ENCODE measurements at places on chromosomes 16 and 17.
A peak's percentile ranks its signal among the peaks of the same experiment; 100 is the strongest.

GRCh38 chr17:71052971-71053370 lies 883.6 kb downstream of the KCNJ2 start:
- DNase-seq = no peak

GRCh38 chr16:28977703-28978662 lies 3.4 kb downstream of the SPNS1 start:
- no peak for DNase-seq

DNA sequence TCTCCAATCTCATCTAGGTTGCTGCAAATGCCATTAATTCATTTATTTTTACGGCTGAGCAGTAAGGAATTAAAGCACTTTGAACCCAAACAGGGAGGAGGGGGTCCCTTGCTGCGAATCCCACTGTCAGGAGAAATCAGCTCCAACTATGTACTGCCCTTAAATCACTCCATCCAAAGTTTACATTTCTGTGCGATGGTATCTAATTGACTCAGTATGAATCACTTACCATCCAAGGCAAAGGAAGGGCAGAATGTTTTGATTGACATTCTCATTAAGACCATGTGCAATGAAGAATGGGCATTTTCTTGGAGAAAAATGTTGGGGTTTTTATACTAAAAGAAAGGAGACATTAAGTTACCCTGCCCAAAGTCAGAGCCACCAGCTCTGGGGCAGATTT lies 47.7 kb upstream of the XYLT1 start:
- DNase-seq = no peak

DNA sequence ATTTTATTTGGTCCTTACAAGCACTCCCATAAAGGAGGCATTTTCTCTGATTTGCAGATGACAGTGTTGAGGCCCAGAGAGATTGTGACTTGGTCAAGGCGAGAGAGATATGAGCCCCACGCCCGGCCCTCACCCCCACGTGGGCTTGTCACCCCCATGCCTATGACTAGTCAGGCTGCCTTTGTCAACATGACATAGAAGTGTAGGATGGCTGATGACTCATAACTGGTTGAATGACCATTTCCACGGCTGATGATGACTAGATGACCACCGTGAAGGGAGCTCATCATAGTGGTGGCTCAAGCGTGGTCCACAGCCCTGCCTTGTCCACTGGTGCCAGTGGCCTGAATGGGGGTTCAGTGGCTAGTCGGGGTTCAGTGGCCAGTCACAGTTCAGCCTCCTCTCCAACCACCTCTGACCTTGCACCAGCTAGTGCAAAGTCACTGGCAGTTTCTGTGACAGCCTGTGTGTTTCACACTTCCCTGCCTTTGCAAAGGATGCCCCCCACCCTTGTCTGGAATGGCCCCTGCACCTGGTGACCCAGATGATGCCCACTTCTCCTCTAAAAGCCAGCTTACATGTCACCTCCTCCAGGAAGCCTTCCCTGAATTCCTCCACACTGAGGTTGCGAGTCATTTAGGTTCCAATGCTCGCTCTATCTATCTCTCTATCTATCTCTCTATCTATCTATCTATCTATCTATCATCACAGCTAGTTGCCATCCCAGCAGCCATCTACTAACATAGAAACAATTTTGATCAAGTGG lies 3.8 kb upstream of the WSCD1 start:
- no peak for DNase-seq

- no peak for DNase-seq
Measured at GRCh38 chr17:81482673-81483072, 29.9 kb downstream of the ACTG1 start.

- DNase-seq = peak; percentile 11
Measured at GRCh38 chr17:54968988-54969332, 395 bp downstream of the STXBP4 start.

- no peak for DNase-seq
Measured at GRCh38 chr17:75342996-75343395, 53.8 kb upstream of the SLC25A19 start.

GRCh38 chr16:28279006-28279405 lies 13.3 kb upstream of the SBK1 start:
- no peak for DNase-seq

GRCh38 chr17:44007346-44008204 lies 3.2 kb downstream of the NAGS start:
- no peak for DNase-seq

DNA sequence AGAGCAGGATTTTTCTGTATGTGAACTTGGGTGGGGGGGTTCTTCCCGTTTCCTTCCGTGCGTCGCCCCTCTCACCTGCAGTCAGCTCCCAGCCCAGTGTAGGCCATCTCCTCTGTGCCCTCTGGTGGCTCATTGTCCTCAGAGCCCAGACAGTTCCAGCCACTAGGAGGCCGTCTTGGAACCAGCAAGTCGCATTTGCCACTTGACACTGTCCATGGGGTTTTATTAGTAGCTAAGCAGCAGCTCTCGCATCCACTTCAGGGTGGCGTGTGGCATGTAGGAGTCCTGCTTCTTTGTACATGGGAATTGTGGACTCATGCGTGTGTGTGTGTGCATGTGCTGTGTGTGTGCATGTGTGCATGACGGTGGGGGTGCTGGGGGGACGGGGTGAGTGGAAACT lies 74.0 kb downstream of the SEC14L1 start:
- no peak for DNase-seq

DNA sequence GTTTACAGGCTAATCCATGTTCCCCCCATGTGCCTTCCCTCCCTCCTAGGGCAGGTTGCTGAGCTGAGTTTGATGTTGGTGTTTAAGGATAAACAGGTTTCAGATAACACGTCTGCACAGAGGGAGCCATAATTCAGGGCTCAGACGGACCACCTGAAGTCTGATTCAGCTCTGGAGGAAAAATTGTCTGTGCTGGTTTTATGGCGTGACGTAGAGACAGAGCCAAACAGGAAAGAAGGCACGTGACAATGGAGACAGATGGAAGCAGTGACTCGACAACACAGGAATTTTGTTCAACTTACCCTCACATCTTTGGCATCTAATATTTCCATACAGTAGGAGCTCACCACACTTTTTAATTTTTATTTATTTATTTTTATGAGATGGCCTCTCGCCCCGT lies 10.7 kb upstream of the USP10 start:
- DNase-seq = peak; percentile 65

GRCh38 chr16:57019746-57020145 lies 30.4 kb downstream of the NLRC5 start:
- DNase-seq = no peak

DNA sequence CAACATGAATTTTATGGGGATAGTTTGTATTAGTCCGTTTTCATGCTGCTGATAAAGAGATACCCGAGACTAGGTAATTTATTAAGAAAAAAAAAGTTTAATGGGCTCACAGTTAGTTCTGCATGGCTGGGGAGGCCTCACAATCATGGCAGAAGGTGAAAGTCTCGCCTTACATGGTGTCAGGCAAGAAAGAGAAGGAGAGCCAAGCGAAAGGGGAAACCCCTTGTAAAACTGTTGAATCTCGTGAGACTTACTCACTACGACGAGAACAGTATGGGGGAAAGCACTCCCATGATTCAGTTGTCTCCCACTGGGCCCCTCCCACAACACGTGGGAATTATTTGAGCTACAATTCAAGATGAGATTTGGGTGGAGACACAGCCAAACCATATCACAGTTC lies 181.5 kb downstream of the PRKCA start:
- no peak for DNase-seq

DNA sequence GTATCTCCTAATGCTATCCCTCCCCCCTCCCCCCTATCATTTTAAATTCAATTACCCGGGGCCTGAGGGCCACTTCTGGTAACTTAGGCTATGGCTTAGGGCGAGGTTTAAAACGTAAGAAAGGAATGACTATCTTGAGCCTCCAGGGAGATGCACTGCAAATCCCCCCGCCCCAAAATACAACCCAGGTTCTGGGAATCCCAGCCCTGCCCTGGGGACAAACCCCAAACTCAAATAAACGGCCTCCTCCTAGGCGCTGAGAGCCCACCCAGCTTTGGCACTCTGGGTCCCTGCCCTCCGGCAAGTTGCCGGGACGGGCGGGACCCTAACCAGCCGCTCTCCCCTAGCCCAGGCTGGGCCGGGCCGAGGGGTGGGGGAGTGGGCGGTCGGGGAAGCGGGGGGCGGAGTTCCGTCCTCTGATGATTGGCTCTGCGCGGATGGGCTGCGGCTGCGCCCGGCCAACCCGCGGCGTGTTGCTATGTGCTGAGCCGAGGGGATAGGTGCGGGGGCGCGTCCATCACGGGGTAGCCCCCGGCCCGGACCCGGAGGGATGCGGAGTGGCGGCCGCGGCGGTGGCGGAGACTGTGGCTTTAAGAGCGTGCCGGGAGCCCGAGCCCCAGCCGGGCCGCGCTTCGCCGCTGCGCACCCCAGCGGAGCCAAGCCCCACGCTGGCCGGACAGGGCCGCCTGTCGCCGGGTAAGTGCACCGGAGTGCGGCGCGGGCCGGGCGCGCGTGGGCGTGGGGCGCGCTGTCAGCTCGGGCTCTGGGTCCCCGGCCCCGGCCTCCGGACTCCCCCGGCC lies at the start of gene YPEL2:
Gene YPEL2, plus strand, starts transcription at position 527 of the 800 bp plus-strand sequence. CDS start 21,755 bp downstream, outside the sequence.
- DNase-seq = peak; percentile 72

DNA sequence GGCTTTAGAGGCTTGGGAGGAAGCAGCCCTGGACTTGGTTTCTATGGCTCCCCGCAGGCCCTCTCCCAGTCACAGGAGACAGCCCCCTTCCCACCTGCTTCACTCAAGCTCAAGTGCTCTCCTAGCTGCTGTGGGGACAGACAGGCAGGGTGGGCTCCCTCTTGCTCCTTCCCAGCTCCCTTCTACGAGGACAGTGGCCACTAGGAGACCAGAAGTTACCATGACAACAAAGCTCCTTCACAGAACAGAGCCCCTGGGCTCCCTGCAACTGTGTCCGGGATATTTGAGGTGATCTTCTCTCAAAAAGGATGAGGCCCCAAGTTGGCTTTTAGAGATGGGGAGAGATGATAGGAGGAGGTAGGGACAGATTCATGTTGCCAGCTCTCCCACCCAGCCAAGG lies 116.3 kb downstream of the AMFR start:
- no peak for DNase-seq

GRCh38 chr16:58037365-58038057 lies 12.0 kb downstream of the MMP15 start:
- no peak for DNase-seq

- DNase-seq = no peak
Measured at GRCh38 chr17:31565652-31566051, 174.2 kb downstream of the RAB11FIP4 start.

DNA sequence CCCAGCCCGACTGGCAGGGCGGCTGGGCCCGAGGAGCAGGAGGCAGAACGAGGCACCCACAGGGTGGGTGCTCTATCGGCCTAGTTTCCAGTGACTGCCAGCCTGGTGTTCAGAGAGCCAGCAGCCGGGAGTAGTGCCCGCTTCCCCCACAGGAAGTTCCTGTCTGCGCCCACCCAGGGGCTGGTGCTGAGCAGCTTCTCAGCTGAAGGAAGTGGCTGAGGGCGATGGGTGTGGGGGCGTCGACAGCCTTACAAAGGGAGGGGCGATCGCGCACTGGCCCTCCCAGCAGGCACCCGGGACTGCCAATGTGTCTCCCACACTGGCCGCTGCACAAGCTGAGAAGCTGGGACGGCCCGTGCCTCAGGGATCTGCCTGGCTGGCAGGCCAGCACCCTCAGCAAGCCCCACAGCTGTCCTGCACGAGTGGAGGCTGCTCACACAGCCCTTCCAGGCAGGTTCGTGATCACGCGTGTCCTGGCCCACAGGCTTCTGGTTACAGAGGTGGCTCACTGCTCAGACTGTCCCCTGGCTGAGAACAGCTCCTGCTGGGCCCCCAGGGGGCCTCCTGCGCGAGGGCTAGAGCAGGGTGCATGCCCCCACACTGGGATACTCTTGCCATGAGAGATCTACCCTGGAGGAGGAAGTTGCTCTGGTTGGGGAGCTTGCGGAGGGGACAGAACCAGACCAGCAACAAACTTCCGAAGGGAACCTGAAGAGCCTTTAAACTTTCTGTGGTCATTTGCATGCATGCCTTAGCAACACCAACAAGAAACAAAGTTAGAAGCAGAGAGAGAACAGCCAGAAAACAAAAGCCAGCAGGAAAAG lies 2.5 kb downstream of the RNF166 start:
- no peak for DNase-seq

GRCh38 chr17:43543771-43544575 lies 2.2 kb downstream of the ETV4 start:
- no peak for DNase-seq

Data from HS-27A (cell line).